ENCODE measurements at places on chromosomes 11 and 22.

DNA sequence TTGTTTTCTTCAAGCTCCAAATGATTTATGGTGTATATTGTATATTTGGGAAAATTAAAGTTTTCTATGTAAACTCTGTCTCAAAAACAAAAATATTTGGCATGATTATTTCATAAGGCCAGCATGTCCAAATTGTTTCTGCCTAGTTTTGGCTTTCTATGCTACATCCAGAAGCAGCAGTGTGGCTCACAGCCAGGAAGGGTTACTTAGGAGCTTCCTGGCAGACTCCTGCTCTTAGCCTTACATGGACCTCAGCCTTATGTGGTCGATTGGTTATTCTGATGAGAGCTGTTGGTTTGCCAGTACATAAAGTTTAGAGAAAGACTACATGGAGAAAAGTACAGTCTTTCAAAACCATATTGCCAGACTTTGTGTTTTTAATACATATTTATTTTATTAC lies 297.7 kb upstream of the FAT3 start:
- no peak for DNase-seq

DNA sequence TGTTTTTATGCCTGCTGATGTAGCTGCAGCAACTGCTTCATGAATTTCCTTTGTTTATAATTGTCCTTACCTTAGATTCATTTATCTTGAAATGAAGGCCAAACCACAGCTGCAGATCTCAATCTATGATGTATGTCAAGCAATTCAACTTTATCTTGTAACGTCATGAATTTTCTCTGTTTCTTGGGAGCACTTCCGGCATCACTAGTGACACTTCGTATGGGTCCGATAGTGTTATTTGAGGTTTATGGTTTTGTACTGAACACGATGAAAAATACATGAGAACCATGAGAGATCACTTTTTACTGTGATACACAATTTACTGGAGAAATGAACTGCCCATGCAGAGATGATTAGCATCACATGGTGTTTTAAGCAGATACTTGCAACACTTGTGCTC lies 98.5 kb downstream of the CSTPP1 start:
- no peak for DNase-seq

DNA sequence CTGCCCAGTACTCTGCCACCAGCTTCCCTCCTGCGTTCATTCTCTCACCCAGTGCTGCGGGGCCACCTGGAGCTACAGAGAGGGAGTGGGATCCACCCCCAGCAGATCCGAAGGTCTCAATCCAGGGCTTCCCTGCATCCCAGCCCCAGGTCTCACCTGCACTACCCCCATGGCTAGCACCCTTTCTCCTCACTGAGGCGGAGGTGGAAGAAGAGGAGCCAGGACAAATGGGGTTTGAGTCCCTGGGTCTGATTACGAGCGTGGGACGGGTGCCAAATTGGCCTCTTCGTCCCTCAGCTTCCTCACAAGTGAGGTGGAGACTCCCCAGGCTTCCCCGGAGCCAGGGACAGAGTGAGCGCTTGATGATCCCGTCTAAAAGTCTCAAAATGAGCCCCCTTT lies 64.2 kb downstream of the NFAM1 start:
- no peak for DNase-seq

DNA sequence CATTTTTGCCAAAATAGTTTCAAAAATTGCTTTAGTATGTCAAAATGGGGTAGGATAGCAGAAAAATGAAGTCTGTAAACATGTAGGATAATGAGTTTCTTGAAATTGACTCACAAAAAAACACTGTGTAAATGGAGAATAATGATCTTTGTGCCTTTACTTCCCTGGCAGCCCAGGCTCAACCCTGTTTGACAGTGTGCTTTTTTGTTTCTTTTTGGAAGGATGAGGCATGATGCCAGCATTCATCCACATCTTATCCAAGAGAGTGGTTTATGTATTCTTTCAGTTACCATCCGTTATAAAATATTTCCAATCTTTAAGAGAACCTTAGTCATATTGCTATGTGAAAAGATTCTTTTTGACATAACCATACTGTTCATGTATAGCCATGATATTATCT lies 70.6 kb downstream of the ARHGAP42 start:
- DNase-seq, result no peak

- no peak for DNase-seq
Measured at GRCh38 chr22:46783721-46784120, 21.3 kb downstream of the TBC1D22A start.
